ENCODE measurements at places on chromosomes 6 and 20.

DNA sequence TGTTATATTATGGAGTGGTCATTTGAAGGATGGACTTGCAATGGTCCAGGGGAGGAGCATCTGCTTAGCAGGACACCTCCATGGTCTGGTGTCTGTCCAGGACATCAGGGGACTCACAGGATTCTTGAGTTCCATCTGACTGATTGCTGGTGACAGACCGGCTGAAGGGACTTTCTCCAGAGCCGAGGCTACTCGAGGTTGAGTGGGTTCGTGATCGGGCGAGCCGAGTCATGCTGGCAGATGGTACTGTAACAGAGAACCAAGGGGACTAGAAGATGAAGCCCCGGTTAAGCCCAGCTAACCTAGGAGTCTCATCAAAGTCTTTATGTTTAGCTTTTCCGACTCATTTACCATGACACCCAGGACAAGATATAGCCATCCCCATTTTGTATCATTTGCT lies 7.5 kb upstream of the SLA2 start:
- no peaks in the 10 kb centered on the region for H3K4me1 ChIP-seq
- DNase-seq = no peak
- H3K36me3 ChIP-seq = no peaks in the 10 kb centered on the region
- H3K4me3 ChIP-seq = no peak overlapping the region
- H3K27me3 ChIP-seq = no peaks in the 10 kb centered on the region

DNA sequence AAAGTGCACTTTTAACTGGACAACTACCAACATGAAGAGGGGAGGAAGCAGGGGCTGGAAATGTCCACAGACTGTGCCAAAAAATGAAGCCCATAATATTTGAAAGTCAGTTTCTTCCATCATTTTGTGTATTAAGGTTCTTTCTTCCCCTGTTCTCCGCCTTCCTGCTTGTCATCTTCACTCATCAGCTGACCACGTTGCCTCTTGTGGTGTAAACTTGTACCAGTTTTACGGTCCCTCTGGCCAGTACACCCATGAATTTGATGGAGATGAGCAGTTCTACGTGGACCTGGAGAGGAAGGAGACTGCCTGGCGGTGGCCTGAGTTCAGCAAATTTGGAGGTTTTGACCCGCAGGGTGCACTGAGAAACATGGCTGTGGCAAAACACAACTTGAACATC lies 3.9 kb downstream of the HLA-DQA1 start:
- no peaks in the 10 kb centered on the region for H3K27me3 ChIP-seq
- DNase-seq = no peak
- H3K4me3 ChIP-seq = no peak overlapping the region

DNA sequence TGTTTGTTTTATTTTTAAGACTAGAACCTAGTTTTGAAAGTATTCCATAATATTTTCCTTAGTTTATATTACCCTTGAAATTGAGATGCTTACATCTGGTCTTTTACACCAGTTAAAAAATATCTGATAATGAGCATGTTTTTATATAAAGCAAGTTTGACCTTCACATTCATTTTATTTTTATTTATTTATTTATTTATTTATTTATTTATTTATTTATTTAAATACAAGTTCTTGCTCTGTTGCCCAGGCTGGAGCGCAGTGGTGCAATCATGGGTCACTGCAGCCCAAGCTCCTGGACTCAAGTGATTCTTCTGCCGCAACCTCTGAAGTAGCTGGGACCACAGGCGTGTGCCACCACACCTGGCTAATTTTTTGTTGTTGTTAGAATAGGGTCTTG lies 52.8 kb upstream of the ADIG start:
- H3K27me3 ChIP-seq = no peaks in the 10 kb centered on the region

DNA sequence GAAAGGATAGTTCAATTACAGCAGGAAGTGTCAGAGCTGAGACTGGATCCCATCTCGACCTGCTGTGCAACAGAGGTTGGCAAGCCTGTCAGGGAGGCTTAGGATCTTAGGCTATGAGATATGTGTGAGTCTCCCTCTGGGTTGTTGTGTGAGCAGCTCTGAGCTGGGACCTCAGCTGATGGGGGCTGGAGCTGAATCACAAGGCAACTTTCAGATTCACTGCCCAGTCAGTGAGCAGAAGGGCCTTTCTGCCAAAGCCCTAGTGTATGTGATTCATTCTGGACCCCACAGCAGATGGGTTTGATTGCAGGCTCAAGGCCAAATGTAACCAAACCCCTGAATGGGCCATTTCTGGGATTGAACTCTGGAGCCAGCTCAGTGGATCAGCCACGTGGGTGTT lies 4.5 kb downstream of the PI3 start:
- no peaks in the 10 kb centered on the region for H3K4me1 ChIP-seq
- no peaks in the 10 kb centered on the region for H3K27me3 ChIP-seq
- no peak overlapping the region for H3K27ac ChIP-seq

- no peak overlapping the region for H3K27ac ChIP-seq
- no peaks in the 10 kb centered on the region for H3K36me3 ChIP-seq
- H3K27me3 ChIP-seq = no peaks in the 10 kb centered on the region
- H3K4me3 ChIP-seq = no peak overlapping the region
- DNase-seq = no peak
- peaks cover 8% of the 10 kb centered on the region for H3K4me1 ChIP-seq
Measured at GRCh38 chr6:14222956-14223355, 105.4 kb downstream of the CD83 start.

- DNase-seq = no peak
- H3K27me3 ChIP-seq = peaks cover 61% of the 10 kb centered on the region
- no peak within 1 kb of the TSS for H3K4me3 ChIP-seq
- peaks cover 8% of the 10 kb centered on the region for H3K4me1 ChIP-seq
- no peaks in the 10 kb centered on the region for H3K36me3 ChIP-seq
Measured at GRCh38 chr20:63498960-63499337, at the start of gene EEF1A2. TSS of gene EEF1A2 (minus strand) at chr20:63499083. CDS start at chr20:63497763, 1,320 bp downstream.
